ENCODE measurements at places on chromosomes 1 and 21. TPM values are rescaled to one million over a fixed set of nuclear protein-coding genes. Genes with fewer than 3 reads are reported as not detected.

The CLCNKB gene
- 0.19 TPM for polyA plus RNA-seq

GRCh38 chr1:227885648-227886502, 61.9 kb downstream of the WNT9A start:
- no peak for DNase-seq

DNA sequence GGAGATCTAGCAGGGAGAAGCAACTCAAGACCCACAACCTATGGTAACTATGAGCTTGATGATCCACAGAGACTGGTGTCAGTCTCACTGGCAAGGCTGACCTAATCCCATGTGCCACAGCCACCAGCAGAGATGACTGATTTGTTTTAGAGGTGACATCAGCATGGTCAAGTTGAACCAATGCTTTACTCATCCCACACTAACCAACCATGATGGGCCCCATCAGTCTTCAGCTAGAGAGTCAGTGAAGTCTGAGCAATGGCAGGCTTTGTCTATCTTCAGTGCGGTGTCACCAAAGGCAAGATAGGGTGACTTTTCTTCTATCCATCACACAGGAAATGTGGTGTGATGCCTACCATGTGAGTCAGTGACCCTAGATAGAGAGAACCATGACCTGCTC, 1470.7 kb downstream of the NCAM2 start:
- no peak for DNase-seq

DNA sequence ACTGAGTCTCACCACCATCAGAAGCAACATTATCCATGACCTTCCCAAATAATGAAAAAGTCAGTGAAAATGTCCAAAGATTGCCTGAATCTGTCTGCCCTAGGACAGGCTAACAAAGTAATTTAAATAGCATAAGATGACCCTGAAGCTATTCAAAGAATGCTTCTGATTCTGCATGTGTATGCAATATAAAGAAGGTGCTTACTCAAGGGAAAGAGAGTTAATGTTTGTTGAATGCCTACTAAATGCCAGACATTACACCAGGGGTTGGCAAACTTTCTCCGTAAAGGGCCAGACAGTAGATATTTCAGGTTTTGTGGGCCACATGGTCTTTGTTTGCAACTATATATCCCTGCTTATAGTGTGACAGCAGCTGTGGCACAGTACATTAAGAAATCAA, 221.9 kb upstream of the DMRTA2 start:
- DNase-seq, result no peak

- no peak for DNase-seq
Measured at GRCh38 chr1:71400050-71400449, 319.2 kb upstream of the ZRANB2 start.

- no peak for DNase-seq
Measured at GRCh38 chr1:156487862-156488261, 12.7 kb downstream of the MEF2D start.

DNA sequence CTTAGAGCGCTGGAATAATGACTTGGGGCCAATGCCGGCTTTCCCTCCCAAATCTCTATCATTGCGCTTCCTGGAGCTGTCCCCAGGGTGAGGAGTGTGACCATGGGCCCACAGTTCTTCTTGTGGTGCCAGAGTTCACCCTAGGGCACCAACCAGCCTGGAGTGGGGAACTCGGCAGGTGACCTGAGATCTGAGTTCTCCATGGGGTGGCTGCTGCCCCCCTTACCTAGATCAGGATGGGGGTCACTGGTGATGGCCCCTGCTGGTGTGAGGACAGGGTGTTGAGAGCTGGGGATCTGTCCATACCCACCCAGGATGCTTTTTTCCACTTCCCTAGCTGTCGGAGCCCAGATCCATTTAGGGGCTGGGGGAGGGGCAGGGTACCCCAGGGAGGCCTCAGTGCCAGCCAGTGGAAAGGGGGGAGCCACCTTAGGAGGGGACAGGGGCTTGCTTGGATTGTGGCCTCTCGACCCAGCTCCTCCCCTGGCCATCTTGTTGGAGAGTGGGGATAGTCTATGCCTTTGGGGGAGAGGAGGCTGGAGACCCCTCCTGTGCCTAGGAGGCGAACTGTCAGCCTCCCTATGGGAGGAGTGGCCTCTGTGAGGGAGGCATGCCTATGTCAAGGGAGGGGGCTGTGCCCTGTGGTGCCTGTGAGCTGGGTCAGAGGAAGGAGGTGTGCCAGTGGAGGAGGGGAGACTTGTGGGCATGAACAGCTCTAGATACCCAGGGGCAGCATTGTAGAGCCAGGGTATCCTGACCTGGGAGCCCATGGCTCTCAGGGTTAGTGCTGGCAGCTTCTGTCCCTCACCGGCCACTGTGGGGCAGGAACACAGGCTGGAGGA, 1.7 kb downstream of the FOXO6 start:
- no peak for DNase-seq

All from small intestine (tissue), 16 donors.